ENCODE measurements at places on chromosomes 1 and 21.

DNA sequence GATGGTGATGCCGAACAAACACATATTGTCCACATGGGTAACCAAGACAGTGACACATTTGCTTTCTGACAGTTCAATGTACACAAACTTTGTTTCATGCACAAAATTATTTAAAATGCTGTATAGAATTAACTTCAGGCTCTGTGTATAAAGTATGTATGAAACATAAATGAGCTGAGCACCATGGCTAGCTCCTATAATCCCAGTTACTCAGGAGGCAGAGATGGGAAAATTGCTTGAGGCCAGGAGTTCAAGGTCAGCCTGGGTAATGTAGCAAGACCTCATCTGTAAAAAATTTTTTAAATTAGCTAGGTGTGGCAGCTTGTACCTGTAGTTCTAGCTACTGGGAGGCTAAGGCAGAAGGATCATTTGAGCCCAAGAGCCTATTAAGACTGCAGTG lies 19.2 kb upstream of the RC3H1 start:
- no peak for DNase-seq

DNA sequence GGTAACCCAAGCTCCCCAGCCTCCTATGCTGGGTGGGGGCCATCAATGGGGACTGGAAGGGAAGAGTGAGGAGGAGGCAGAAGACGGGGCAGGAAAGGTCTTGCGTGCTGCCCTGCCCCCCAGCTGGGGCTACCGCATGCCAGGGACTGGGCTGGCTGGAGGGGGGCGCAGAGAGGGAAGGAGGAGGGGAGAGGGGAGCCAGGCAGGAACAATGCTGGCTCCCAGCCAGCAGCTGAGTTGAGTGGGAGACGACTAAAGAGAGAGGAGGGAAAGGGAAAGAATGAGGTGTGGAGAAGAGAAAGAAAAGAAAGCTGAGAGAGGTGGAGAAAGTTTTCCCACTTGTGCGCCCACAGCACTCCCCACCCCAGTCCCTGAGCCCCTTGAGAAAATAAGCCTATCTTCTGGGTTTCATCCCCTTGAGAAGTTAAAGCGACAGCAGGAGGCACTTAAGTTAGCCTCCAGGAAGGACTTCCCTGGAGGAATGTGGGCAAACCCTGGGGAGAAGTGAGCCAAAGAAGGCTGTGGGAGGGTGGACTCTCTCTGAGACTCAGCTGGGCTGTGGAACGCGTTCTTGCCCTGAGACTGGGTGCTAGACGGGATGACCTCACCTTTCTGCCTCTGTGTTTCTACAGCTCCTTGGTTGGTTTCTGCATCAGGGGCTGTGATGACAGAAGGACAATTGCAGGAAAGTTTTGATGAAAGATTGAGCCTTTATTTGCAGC lies 12.9 kb upstream of the NES start:
- no peak for DNase-seq

DNA sequence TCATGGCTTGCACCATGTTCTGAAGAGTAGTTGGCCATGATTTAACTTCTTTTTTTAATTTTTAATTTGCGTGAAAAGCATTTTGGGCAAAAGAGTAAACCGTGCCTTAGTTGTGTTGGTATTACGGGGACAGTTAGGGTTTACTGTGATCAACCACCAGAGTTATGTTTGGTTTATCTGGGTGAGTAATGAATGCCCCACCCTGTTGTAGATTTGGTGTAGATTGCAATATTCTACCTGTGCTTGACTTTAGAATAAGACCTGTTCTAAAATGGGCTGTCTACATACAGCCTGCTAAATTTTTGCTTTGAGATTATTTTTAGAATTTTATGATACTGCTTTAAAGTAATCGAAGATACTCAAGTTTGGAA lies 1.4 kb downstream of the USP25 start:
- DNase-seq = no peak

GRCh38 chr21:46130831-46131587 lies 24.4 kb downstream of the FTCD start:
- DNase-seq = no peak

GRCh38 chr1:100292711-100293110 lies 26.7 kb downstream of the RTCA start:
- DNase-seq = no peak

DNA sequence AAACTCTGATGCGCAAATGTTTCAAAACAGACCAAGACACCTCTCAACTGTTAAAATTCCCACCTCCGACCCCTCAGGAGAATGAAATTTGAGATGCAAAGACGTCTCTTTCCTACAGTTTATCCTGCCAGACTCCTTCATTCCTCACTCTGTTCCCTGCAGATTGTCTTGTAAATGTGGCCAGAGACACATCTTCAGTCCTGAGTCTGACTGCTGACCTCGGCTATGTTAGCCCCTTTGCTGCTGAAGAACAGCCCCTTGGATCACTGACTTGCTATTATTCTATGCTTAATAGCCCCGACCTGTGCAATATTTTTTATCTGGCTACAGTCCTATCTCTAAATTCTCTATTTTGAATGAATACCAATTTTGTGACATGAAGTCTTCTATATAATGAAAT lies 16.6 kb upstream of the ESRRG start:
- DNase-seq = peak; percentile 66

- no peak for DNase-seq
Measured at GRCh38 chr1:19646377-19647319, 2.5 kb downstream of the NBL1 start.

DNA sequence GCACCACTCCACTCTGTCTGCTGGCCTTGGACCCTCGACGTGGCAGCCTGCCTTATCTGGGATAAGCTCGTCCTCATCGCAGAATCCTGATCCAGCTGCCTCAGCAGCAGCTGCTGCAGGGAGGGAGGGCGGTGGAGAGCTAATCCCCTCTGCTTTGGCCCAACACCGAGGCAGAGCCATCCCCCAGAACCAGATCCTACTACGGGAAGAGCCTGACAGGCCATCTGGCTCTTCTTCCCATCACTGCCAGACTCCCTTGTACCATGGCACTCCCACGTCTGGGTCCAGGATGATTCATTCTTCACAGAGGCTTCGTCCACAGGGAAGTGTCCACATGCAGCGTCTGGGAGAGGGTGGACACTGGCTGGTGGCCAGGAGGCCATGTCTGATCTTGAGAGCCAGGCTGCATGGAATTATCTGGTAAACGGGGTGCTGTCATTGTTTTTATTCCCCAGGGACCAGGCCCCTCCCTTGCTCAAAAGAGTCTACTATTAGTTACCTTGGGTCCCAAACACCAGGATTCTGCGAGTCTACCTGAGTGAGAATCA lies 14.6 kb upstream of the PKP1 start:
- no peak for DNase-seq

DNA sequence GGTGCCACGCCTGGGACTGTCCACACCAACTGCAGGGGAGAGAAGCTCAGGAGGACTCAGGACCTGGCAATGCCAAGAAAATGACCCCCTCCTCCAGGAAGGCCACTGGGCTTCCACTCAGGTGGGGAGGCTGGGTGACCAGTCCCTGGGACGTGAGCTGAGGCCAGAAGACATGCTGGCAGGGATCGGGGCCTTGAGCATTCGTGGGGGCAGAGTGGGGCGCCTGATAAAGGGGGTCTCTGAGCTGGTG lies 15.3 kb upstream of the COL6A2 start:
- DNase-seq = no peak
